ENCODE measurements at places on chromosomes 13 and 19.
A peak's percentile ranks its signal among the peaks of the same experiment; 100 is the strongest.

DNA sequence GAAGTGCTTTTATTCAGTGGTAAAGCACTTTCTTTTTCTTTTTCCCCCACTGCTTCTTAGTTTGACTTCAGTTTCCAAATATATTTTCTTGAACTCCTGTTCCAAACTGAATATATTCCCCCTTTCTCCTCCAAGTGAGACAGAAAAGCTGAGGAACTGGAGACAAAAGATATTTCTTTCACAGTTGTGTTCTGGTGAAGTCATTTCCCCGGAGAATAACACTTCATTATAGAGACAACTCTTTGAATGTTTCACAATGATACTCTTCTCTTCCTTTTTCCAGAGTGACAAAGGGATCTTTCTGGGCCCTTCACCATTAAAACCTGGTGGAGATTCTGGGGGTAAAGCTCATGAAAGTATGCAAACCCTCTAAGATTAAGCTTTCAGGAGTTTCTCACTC, 860.8 kb upstream of the SLITRK5 start:
- no peak for DNase-seq

DNA sequence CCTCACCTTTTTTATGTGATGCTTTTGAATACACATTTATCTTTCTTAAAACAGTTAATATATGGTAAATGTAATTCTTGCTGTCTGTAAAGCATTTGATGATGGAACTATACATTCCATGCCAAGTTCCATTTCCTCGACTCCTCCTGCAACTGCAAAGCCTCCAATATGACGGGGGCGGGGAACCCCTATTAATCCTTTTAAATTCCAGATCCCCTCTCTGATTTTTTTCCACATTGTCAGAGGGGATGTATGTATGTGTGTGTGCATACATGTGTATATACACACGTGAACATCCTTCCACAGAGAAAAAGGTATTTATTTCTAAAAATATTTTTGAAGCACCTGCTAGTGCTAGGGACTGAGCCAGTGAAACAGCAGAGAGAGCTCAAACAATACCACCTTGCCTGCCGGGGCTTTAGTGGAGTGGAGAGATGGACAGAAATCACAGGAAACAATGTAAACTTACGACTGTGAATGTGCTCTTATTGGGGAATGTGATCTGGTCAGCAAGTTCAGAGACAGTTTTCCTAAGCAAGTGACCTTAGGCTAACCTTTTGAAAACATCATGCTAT, 25.3 kb upstream of the MAB21L1 start:
- no peak for DNase-seq

DNA sequence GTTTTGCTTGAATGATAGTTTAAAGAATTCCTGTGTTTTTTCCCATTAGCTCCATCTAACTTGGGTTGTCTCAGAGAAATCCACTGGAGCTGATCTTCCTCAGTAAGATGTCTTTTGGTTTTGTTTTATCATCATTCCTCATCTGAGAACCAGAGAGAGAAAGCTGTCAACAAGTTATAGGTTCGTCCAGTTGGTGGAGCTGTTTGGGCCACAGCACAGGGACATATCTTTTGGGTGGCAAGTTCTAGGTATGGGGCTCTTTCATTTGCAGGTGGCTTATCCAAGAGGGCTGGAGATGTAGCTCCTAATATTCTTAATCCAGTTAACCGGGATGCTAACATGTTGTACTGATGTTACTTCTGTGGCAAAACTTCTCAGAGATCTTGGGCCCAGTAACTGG, 174.2 kb downstream of the KCNRG start:
- no peak for DNase-seq

DNA sequence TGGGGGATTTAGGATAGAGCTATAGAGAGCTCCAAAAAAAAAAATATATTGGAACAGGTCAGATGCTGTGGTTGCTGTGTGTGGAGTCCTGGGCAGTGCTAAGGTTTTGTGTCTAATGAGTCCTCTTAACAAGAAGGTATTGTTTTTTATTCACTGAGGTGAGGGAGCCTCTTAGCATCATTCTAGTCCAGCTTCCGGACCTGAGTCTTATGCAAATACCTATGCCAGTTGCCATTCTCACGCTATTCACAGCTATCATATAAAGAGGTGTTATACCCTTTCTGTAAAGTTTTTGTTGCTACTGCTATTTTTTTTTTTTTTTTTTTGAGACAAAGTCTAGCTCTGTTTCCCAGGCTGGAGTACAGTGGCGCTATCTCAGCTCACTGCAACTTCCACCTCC, 1.4 kb downstream of the NLRP2 start:
- no peak for DNase-seq

GRCh38 chr19:55113570-55114039, 3.8 kb downstream of the PPP1R12C start:
- DNase-seq: no peak

DNA sequence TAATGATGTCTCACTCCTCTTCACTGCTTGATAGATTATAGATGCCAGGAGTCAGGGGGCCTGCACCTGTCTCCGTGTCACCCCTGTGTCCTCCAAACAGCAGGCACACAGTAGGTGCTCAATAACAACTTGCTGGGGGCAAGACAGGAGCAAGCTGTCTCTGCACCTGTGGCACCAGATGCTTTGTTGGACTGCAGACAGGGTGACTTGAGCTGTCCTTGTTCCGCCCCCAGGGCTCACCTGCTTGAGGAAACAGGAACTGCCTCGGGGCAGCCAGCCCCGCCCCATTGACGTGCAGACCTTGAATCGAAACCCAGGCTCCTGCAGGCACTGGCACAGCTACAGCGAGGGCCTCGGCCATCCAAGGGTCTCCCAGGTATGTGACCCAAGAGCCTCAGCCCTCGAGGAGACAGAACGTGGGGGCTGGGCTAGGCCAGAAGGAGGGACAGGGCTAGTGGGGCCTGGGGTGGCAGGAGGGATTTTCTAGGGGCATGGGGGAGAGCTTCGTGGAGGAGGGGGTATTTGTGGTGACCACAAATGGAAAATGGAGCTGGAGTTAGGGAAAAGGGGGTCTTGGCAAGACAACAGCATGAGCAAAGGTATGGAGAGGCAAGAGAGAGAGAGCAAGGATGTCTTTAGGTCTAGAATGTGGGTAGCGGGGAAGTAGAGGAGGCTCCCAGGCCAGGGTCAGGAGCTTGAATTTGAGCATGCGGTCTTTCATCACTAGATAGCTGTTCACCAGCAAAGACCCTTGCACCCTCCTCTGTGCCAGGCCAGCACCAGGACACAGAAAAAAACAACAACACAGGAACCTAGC, at the start of gene HSH2D:
HSH2D (plus strand) TSS at position 287 of the 817 bp plus-strand sequence. CDS start 5,066 bp downstream, outside the sequence.
- DNase-seq: peak; percentile 44

- DNase-seq: no peak
These were observed 5.7 kb downstream of the NDFIP2 start for GRCh38 chr13:79486433-79487188.

- DNase-seq: no peak
These were observed 567 bp downstream of the ALKBH6 start for GRCh38 chr19:36013280-36014011.

DNA sequence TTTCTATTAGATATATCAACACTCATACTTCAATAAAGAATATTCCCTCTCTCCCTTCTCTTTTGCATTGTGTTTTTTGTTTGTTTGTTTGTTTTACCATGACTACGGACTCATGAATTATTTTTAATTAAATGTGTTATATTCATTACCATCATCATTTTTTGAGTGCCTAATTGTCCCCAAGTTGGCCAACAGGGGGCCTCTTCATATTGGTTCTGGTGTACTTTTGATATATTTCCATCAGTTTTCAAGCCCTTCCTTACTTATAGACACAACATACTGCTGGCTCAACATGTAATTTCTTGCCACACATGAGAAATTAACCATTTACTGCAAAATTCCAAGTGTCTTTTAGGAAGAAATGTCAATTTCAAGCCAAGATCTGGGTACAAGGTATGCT, 54.5 kb upstream of the GPC6 start:
- DNase-seq: no peak

DNA sequence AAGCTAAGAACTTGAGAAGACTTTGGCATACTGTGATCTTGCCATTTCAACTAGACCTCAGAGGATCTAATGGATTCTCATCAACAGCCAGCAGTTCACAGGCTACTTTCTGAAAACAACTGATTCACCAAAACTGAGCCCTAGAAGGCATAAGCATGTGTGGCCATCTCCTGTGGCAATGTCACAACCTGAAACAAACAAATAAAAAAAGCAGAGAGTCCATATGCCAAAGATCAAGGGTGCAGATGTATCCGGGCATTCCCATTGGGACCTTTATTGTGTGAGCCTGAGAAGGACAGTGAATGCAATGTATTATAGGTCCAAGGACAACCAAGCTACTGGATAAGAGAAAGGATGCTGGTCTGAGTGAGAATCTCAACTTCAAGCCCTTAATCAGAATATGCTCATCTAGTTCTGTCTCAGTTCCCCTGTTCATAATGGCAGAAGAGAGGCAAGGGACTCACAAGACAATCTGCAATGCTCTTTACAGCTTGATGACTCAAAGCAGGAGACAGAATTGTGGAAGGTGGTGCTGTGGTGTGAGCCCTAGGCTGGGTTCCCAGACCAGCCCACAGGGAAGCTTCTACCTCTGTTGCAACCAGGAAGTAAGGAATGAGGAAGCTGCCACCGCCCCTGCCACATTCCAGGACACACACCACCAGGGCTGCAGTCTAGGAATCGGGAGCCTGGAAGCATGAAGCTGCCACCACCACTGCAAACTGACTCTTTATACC, 133.7 kb downstream of the RAP2A start:
- DNase-seq: no peak

- DNase-seq: no peak
These were observed 758.7 kb downstream of the SLITRK5 start for GRCh38 chr13:88429862-88430261.

DNA sequence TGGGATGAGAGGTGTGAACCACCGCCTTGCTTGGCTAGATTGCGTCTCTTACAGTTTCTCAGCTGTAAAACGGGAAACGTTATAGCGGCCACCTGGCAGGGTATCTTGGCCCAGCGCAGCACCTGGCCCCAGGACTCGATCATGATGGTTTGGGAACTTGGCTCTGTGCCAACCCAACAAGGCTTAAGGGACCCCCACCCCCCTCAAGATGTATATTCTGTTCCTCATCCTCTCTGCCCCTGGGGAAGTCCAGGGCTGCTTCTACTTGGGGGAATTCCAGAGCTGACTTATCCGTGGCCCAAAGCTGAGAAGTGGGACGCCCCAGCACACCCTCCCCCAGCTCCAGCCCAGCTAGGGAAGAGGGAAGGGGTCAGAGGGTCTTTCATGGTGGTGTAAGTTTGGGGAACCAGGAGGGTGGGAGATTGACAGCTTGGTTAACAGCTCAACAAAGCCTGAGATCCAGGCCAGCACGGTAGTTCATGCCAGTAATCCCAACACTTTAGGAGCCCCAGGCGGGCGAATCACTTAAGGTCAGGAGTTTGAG, 695 bp downstream of the ICAM1 start:
- DNase-seq: no peak

DNA sequence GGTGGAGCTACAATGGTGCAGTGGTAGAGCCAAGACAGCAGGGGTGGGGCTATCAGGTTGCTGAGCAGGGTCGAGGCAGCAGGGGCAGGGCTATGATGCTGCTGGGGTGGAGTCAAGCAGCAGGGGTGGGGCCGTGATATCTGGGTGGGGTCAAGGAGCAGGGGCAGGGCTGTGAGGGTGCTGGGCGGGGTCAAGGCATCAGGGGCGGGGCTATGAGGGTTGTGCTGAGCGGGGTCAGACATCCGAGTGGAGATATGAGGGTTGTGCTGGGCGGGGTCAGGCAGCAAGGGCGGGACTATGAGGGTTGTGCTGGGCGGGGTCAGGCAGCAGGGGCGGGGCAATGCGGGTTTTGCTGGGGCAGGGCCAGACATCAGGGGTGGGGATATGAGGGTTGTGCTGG, 14.7 kb downstream of the HCN2 start:
- DNase-seq: no peak

GRCh38 chr19:31262725-31263191, 86.5 kb downstream of the TSHZ3 start:
- DNase-seq: no peak

DNA sequence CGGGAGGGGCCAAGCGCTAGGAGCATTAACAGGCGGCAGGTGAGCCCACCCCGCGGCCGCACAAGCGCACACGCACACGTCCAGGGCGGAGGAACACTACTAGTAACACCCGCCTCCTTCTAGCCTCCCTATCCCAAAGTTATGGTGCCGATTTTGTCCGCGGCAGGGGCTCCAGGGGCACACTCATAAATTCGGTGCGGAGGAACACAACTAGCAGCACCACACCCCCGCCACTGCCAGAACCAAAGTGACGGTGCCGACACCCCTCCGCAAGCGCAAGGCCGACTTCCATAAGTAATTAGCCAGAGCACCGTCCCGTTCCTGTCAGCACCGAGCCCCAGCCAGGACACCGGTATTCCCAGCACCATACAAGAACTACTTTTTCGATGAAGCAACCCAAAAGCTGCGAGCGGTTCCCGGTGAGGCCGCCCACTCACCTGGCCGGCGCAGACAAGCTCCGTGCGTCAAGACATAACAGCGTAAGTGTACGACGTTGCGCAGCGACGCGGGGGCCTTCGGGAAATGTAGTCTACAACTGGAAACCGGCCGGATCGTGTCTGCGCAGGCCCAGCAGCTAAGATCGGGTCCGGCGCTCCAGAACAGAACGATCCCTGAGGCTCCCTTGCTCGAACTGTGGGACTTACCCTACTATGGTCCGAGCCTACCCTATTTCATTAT, at the start of the genes ZNF540 and ZNF571:
ZNF540 (plus strand) TSS at position 573 of the 678 bp plus-strand sequence. CDS start 3,572 bp downstream, outside the sequence.
ZNF571 (minus strand) TSS at position 489 of the 678 bp plus-strand sequence. CDS start 8,116 bp downstream, outside the sequence.
- peak; percentile 93 for DNase-seq

DNA sequence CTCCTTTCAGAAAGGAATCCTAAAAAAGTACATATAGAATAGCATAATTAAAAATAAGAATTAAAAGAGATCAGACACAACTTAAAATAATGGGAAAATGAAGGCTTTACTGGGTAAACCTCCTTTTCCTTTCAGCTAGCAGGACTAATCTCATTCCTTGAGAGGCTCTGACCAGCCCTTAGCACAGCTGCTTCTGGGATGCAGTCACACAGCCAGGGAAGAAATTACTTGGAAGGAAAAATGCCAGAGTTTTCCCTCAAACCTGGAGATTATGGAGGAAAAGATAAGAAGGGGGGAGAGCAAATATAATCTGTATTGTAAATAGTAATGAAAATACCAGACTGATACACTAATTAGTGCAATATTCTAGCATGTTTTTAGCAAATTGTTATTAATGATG, 91.8 kb downstream of the LRCH1 start:
- no peak for DNase-seq

- no peak for DNase-seq
These were observed 370.4 kb upstream of the NBEA start for GRCh38 chr13:34571716-34572115.

GRCh38 chr19:35397064-35397463, 26.2 kb downstream of the GPR42 start:
- DNase-seq: no peak

DNA sequence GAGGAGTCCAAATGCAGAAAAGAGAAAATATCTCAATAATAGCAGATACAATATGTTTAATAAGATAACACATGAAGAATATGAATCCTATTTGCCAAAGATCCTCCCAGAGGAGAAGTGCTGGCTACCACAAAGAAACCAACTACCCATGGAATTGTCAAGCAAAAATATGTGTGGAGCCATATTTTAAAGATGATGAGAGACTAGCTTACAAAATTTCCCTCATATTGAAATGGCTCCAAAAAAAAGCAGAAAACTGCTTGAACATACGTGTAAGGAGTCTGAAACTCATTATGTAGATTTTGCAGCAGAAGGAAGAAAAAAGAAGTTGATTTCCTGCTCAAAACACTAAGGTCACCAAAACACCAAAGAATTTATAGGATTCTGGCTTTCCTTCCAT, 94.2 kb downstream of the USP12 start:
- DNase-seq: no peak

- DNase-seq: no peak
These were observed 145.0 kb downstream of the ABCC4 start for GRCh38 chr13:95156208-95156607.

- no peak for DNase-seq
These were observed 79.7 kb downstream of the ESD start for GRCh38 chr13:46717275-46717674.

GRCh38 chr13:30339738-30340330, 32.5 kb upstream of the KATNAL1 start:
- DNase-seq: no peak

Data from NCI-H510A (cell line).